ENCODE measurements at places on chromosomes 1 and 21. TPM values are rescaled to one million over a fixed set of nuclear protein-coding genes. Genes with fewer than 3 reads are reported as not detected.
A peak's percentile ranks its signal among the peaks of the same experiment; 100 is the strongest.

CR1L gene
- total RNA-seq, result not detected

MNDA gene
- total RNA-seq, result 3.5 TPM

SAMD13 gene
- total RNA-seq, result not detected

GRCh38 chr1:58789996-58790660, 6.3 kb upstream of the JUN start:
- no peak for DNase-seq

GRCh38 chr1:181089676-181090544, 1.4 kb downstream of the IER5 start:
- peak; percentile 89 for DNase-seq

DNA sequence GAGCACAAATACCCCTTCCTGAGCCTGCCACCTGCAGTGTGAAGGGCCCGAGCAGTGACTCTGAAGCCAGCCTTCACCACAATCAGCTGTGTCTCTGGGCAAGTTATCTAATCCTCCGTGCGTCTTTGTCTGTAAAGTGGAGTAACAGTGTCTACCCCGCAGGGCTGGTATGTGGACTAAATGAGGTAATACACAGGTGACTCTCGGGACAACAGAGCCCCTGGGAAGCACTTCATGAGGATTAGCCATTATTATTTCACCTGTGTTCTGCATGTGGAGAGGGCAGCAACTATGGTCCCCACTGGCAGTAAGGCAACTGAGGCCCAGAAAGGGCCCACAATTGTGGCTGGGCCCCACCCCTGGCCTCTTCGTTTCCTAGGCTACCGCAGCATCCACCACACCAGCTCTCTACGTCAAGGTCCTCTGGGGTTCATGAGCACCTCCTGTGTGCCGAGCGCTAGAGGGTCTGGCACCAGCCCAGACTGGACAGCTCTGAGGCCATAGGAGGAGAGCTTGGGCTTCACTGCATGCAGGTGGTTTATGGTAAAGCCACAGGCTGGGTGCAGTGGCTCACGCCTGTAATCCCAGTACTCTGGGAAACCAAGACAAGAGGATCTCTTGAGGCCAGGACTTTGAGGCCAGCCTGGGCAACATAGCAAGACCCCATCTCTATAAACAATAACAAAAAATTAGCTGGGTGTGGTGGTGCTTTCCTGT, 41.3 kb upstream of the LRP8 start:
- DNase-seq, result no peak

GRCh38 chr1:191460234-191460633, 698.0 kb upstream of the RGS18 start:
- no peak for DNase-seq

DNA sequence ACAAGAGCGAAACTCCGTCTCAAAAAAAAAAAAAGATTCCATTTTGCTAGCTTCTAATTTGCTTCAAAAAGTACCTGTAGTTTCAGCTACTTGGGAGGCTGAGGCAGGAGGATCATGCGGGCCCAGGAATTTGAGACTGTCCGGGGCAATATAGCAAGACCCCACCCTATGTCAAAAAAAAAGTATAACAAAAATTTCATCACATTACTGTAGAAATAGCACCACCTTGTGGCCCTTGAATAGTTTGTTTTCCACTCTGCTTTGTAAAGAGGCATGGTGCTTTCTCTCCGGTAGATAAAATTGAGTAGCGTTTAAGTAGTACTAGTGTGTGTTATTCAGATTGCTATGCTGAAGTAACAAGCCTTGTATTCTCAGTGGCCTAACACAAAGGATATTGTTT, 18.2 kb upstream of the MSTO1 start:
- DNase-seq, result no peak

GRCh38 chr1:100440075-100440809, 87.9 kb downstream of the CDC14A start:
- DNase-seq, result no peak

DNA sequence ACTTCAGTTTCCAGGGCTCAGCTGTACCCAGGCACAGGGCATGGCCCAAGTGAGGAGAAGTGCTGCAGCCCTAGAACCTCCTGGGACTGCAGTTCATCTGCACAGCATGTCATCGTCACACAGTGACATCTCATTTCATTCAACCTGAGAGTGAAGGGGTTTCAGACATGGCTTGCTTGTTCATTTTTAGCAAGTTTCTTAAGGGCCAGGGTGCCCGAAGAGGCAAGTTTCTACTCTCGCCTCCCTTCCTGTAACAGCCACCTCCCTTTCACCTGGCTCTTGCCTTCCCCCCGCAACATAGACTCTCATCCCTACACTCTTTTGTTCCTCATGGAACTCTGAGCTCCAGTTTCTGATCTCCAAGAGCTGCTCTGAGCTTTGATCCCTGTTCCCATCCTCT, 108.1 kb downstream of the C1orf21 start:
- no peak for DNase-seq

- no peak for DNase-seq
Measured at GRCh38 chr1:106995970-106996369, 60.5 kb upstream of the PRMT6 start.

DNA sequence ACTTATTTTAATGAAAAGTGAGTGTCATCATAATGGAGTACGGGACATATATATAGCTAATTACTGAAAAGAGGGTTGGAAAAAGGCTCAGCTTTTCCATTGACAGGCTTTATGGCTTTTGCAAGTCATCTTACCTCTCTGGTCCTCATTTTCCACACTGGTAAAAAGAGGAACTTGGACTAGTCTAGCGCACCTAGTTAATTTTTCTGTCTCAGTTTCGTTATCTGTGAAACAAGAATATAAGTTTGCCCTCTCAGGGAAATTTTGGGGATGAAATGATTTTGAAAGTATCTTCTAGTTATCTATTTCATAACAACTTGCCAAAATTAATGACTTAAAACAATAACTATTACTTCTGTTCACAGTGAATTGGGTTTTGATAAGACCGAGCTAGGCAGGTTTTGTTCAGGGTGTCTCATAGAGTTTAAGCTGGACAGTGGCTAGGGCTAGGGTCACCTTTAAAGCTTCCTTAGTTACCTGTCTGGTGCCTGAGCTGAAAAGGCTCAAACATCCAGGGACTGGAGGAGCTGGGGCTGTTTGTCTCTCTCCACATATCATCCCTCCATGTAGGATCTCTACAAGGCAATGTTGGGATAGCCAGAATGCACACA, 91.7 kb downstream of the TYW3 start:
- no peak for DNase-seq

DNA sequence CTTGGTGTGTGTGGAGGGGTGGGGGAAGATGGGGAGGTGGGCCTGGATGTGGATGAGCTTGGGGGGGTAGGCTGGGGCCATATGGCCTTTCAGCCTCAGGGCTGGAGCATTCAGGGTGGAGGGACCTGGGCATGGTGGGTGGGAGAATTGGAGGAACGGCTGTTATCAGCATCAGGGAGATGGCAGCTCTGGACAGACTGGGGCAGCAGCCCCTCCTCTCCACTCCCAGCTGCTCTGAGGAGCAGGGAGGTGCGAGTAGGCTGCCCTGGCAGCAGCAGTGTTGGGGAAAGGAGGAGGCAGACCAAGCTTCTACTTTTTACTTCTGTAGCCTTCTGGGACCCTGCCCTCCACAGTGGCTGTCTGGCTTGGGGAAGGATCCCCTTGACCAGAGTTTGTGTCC, 10.2 kb downstream of the PPFIA4 start:
- no peak for DNase-seq
